ENCODE measurements at places on chromosomes 16 and 17.

DNA sequence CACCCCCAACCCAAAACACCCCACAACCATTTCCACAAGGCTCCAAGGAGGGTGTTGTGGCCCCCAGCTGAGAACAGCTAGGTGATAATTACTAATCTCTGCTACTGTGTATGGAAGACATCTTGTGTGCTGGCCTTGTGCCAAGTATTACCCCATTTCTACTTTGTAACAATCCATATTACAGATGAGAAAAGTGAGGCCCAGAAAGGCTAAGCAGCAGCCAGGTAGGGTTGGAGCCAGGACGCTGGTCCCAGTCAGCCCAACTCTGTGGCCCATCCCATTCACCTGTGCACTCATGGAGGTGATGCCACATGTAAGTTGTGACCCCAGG lies 12.4 kb upstream of the PEMT start:
- ATAC-seq: no peak

DNA sequence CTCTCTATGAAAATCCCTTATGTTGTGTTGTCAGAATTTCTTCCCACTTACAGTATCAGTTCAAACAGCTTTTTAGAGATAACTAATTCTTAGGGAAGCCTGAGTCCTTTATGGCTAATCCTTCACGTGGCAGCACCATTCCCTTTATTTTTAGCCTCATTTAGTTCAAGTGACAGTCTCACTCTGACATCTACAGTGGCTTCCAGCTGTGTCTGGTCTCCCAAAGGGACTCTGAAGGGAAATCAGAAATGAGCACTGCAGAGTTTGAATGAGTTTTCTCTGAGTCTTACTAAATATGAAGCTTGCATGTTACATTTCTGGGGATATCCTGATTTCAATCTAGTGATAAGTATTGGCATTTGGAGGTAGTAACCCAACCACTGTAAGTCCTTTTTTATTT lies 1104.1 kb downstream of the CDH11 start:
- ATAC-seq: no peak

DNA sequence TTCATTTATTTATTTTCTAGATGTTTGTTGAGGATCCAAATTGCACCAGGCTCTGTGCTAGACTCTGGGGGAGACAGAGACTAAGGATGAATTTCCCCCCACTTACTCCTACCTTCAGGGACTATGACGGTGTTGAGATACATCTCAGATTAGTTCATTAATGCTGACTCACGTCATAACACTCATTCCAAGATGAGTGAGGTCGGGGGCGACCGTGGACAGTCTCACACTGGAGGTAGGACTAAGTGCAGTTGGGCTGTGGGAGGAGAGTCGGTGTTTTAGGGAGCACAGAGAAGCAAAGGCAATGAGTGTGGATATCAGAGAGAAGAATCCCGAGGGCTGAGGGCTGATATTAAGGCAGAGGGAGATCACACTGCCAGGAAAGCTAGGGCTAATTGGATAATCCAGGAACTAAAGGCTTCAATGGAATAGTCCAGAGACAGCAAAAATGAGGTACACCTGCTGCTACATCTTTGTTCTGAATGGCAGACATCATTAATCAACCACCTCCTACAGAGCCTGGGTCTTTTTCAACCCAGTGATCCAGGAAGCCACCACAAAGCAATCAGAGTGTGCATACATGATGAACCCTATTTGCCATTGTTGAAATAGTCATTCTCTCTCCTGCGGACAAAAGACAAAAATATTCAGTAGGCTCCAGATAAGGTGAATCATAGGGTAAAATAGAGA lies 38.6 kb upstream of the CACNG4 start:
- ATAC-seq: no peak

GRCh38 chr16:84532291-84532724 lies 27.8 kb upstream of the MEAK7 start:
- ATAC-seq: peak; percentile 74

All from activated T-helper 17 cell treated with anti-CD3 and anti-CD28 coated beads, Interleukin-2, amount 50 U/mL, for 72 hours (primary cell).